BJ (cell line): ENCODE measurements at places on chromosomes 3 and 15.

GRCh38 chr3:31420311-31420710 is 112.4 kb upstream of the STT3B start:
- no peak for DNase-seq

GRCh38 chr3:126212620-126213378 is 32.4 kb upstream of the ALDH1L1 start:
- DNase-seq: no peak

- DNase-seq: no peak
Observed at GRCh38 chr15:31330836-31331235, 4.2 kb downstream of the KLF13 start.

- no peak for DNase-seq
Observed at GRCh38 chr3:153397794-153398193, 235.8 kb downstream of the RAP2B start.

DNA sequence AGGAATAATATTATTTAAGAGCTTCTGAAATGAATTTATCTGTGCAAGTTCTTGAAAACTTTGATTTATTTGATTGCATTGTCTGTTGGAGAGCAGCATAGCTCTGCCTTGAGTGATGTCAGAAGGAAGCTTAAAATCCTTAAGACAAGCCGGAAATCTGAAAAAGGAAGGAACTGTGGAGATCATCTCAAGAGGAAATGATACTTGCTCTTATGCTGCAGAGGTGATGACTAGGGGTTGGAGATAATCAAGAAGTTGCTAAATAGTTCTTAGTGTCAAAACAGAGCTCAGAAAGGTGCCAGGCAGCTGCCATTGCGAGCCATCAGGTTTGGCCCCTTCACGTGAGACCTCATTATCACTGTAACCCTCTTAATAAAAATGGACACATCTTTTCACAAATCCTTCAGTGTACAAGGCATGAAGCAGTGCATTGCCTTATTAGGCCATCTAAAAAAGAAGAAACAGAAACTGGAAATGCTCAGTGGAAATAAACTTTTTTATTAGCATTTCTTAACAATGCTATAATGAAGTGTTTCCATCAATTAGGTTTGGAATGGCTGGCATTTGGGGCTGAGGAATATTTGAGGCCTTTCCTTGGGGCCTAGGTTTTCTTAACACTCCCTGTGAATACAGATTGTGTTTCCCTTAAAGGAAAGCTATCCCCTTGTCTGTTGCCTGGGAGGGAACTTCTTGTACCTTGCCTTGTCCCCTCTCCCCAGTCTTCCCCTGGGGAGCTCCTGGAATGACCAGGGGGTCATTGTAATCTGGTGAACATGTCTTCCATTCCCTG is 34.5 kb upstream of the VILL start:
- no peak for DNase-seq

DNA sequence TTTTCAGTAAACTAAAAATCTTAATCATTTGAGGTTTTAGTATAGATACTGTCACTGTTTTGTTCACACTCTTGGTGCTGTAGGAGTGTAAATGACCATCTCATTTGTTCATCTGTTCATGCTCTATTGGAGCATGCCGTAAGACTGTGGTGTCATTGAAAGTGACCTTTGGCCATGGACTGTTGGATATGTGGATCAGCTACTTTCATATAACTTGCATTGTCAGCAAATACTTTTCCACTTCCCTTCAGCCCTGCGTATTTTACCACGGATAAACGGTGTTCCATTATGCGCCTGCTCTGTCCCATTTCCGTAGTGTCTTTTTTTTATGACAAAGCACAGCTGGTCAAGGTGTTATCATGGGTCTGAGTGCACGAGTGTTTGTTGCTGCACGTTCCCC is 32.6 kb upstream of the SENP5 start:
- no peak for DNase-seq

- no peak for DNase-seq
Observed at GRCh38 chr15:77497942-77498361, 77.3 kb downstream of the HMG20A start.

GRCh38 chr3:106725566-106725965 is 651.7 kb upstream of the CCDC54 start:
- no peak for DNase-seq

GRCh38 chr15:88428805-88429605 is 38.2 kb downstream of the MRPL46 start:
- DNase-seq: no peak

- DNase-seq: no peak
Observed at GRCh38 chr15:79572691-79573404, 140.7 kb downstream of the MINAR1 start.

- DNase-seq: no peak
Observed at GRCh38 chr3:195757827-195758226, 37.0 kb downstream of the MUC20 start.

GRCh38 chr3:114231616-114232015 is 5.8 kb downstream of the ZNF80 start:
- no peak for DNase-seq

DNA sequence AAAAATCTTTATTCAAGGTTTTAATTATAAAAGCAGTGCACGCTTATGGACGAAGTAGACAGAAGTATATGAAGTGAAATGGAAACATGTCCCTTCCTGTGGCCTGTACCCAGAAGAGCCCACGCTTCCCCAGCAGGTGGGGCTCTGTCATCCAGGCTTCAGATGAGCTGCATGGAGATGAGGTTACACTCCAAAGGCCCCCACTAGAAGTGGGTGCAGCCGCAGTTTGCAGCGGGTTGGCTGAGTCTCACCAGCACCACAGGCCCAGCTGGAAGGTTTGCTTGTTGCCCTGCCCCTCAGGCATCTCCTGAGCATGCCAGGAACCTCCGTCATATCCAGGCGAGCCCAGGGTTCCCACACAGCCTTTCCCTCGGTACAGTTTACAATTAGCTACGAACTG is 33.1 kb downstream of the PRR20G start:
- DNase-seq: no peak

GRCh38 chr3:175094344-175094743 is 235.2 kb downstream of the NAALADL2 start:
- DNase-seq: no peak

DNA sequence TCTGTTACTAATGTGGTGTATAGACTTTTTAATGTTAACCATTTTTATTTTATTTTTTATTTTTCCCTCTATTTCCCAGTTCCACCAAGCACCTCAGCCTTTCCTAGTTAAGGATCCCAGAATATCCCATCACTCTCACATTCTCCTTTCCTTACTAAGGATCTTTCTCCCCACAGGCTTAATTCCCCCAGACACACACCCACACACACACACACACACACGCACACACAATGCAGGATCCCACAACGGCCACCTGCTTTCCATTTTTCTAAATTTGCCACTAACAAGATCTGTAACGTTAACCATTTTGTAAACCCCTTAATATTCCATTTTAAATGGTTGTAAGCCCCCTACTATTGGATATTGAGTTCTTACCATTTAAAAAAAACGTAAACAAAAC is 404.1 kb downstream of the ZIC1 start:
- DNase-seq: no peak

- no peak for DNase-seq
Observed at GRCh38 chr3:39978308-39978707, 168.9 kb downstream of the MYRIP start.

- DNase-seq: no peak
Observed at GRCh38 chr3:64463981-64464380, 223.8 kb downstream of the ADAMTS9 start.

DNA sequence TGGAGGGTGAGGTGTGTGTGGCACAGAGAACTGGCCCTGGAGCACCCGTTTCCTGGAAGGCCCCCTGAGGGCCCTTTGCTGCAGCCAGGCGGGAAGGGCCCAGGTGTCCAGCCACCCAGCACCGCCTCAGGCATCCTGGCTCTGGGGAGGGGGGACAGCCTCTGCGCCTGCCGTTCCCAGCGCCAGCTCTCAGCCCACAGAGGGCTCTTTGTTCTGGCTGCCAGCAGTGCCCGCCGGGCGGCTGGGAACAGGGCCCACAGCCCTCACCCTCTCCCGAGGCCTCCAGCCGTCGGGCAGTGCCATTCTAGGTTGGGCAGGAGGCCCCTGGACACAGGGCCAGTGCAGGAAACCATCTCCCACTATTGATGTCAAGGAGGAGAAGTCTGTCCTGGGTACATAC is 8.3 kb downstream of the SLC38A3 start:
- no peak for DNase-seq

- peak; percentile 55 for DNase-seq
Observed at GRCh38 chr15:45670091-45670490, 35.3 kb downstream of the SQOR start.

DNA sequence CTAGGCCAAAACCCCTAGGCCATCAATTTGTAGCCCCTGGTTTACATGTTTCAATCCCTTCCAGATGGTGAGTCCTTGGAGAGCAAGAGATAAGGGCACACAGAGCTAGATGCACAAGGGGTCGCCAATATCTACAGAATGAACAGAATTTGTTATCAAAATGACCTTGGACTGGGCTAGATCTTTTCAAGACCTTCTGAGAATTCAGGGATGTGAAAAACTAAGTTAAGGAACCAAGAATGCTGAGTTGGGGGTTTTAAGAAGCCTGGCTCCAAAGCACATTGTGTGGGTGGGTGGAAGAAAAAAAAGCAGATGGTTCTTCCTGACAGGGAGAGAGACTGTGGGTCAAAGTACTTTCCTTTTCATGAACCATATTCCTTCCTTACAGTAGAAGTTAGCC is 10.2 kb downstream of the CDCP1 start:
- DNase-seq: no peak

- no peak for DNase-seq
Observed at GRCh38 chr15:58066042-58066867, 744 bp upstream of the ALDH1A2 start.

- no peak for DNase-seq
Observed at GRCh38 chr3:42317137-42317536, 51.2 kb upstream of the CCK start.

DNA sequence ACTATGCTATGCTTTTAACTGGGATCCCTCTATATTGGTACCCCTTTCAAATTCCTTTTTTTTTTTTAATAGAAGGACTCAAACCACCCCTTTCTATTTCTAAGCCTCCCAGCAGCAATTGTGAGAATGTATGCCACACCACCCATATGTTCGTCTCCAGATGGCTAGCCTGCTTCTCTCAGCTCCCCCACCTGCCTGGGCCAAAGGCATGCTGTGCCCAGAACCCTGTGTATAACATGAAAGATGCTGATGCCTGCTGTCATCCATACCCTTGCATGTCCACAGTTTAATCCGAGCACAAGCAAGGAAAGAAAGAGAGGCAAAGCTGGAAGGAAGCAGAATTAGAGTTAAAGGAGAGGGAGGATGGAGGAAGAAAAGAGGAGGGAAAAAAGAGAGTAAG is 159.5 kb upstream of the CNTN6 start:
- DNase-seq: no peak

- DNase-seq: no peak
Observed at GRCh38 chr3:67654844-67655177, 399 bp upstream of the SUCLG2 start.

DNA sequence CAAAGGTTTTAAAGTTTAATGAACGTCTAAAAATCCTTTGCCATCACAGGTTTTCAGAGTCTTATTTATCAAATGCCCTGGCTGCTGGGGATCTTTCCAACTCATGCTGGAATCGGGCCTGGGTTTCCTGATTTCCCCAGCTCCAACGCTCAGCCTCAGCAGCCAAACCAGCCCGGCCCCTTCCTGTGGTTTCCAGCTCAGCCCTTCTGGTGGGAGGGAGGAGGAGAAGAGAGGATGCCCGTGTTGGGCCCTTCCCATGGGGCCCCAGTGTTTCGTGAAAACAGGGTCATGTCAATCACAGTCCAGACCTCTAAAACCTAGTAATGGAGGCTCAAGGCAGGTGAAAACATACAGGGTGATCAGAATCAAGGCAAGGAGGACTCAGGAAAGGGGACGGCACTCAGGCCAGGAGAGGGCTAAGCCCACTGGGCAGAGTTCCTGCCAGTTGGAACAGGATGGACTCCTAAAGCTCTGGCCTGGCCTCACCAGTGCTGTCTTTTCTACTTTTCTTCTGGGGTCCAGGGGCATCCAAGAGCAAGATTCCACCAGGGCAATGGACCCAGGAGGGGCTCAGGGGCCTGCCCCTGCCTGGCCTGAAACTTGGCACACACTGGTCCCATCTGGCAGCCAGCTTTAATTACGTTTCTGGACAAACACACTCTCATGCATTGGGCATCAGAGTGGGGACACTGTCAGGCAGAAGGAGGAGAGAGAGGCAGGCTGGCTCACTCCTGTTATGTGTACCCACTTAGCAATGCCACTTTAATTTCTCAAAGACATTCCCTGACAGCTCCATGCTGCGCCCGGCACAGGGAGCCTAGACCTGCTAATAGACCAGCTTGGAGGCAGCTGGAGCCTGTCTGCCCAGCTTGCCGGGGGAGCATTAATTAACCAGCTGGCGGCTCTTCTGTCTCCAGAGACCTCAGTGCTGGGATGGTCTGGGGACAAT is 194.6 kb downstream of the FAM43A start:
- DNase-seq: no peak

DNA sequence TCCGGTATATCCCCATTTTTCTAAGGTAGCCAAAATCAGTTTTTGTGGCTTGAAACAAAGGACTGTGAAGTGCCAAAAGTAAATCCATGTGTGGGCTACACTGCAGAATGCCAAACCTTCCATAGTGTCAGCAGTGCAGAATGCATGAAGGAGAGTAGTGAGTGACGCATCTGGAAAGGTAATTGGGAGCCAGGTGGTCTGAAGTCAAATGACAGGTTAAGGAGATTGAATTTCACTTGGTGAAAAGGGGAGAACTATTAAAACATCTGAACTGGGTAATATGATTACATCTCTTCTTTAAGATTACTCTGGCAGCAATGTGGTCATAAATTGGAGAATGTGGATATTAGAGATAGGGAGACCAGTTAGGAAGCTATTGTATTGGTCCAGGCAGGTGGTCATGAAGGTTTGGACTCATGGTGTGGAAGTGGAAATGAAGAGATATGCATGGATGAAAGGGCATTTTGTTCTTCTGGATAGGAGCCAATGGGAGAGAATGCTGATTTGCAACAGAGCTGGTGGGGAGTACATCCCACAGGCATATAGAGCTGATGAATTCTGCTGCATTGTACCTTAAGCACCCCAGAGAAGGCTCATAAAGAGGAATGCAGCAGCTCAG is 118.2 kb downstream of the ECT2 start:
- DNase-seq: no peak

DNA sequence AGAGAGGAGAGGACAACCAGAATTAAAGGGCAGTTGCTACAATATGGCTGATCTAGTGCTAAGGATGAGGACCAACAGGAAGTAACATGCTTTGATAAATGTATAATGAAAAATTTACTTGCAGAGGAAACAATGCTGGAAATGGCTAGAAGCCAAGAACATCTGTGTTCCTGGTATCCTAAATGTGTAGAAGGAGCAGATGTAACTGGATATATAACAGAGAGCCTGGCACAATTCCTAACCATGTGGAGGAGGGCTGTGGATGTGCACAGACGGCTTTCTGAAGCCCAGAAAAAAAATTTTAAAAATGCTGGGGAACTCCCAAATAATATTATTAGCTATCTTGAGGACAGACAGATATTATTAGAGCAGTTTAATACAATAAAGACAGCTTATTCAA is 159.4 kb upstream of the GBE1 start:
- no peak for DNase-seq

DNA sequence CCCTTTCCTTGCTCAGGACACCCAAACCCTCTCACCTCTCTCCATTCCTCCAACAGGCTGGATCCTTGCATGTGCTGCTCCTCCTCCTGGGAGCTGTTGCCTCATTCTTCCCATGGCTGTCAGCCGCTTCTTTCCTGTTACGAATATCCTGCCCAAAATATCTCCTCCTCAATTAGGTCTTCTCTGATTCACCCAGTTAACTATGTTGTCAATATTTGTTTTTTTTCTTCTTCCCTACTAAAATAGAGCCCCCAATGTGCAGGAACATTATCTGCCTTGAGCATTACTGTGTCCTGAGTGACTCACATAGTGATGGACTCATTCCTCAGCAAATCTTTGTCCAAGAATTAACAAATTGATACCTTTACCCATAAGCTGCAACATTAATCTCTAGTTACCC is 357.2 kb downstream of the CLSTN2 start:
- DNase-seq: peak; percentile 1

GRCh38 chr3:146313031-146313745 is 62.3 kb upstream of the PLSCR4 start:
- peak; percentile 49 for DNase-seq
